ENCODE measurements at places on chromosomes 3 and 15. TPM values are rescaled to one million over a fixed set of nuclear protein-coding genes. Genes with fewer than 3 reads are reported as not detected.

The IVD gene
- 39.0 TPM for total RNA-seq

The RARB gene
- not detected for total RNA-seq

The TTLL3 gene
- 46.7 TPM for total RNA-seq

The EPB42 gene
- not detected for total RNA-seq
